Hepatocyte (in vitro differentiated cells): ENCODE measurements at places on chromosomes 7 and 10.

DNA sequence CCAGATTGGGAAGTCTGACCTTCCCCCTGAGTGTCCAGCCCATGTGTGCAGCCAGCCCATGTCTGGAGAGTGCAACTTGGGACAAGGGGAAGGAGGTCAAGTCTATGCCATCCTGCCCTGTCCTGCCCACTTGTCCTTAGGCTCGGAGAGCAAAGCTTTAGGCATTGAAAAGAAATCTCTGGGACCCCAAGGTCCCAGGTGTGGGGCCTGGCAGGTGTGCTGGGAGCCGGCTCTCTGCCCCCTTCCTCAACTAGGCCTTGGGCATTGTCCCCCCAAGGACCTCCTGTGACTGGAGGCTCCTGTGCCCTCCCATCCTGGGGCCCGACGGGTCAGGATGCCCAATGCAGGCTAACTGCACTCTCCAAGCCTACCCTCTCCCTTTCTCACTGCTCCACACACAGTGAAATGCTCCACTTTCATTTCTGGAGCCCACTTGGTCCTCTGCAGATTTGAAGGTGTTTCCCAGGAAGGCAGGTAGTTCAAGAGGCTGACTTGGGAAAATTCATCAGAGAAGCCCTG is 124.7 kb downstream of the PTPN20 start:
- peaks cover 4% of the 10 kb centered on the region for H3K4me1 ChIP-seq
- DNase-seq: no peak
- no peaks in the 10 kb centered on the region for H3K36me3 ChIP-seq
- H3K4me3 ChIP-seq: no peak overlapping the region
- no peak overlapping the region for H3K27ac ChIP-seq

GRCh38 chr7:40151504-40151903 is 16.7 kb downstream of the SUGCT start:
- no peaks in the 10 kb centered on the region for H3K27me3 ChIP-seq
- H3K36me3 ChIP-seq: no peaks in the 10 kb centered on the region
- DNase-seq: no peak
- H3K4me1 ChIP-seq: no peaks in the 10 kb centered on the region

- no peak overlapping the region for H3K4me3 ChIP-seq
- no peaks in the 10 kb centered on the region for H3K27me3 ChIP-seq
- no peak for DNase-seq
- H3K27ac ChIP-seq: no peak overlapping the region
Measured at GRCh38 chr10:108684431-108684830, 1238.9 kb downstream of the XPNPEP1 start.

DNA sequence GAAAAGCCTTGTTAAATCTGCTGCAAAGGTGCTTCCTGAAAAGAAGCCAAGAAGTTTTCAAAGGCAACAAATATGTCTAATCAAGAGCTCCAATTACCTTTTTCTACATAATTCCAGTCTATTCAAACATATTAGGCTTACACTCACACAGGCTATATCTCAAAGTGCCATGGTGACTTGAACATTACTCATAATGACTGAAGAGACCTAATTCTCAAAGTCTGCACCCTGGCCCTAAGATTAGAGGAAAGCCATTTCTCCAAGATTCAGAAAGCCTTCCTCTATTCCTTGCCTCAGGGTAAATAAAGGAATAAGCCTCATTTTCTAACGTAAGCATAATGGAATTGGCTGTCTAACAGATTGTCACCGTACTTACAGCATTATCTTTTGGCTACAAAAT is 78.3 kb upstream of the THSD7A start:
- no peak overlapping the region for H3K27ac ChIP-seq
- no peaks in the 10 kb centered on the region for H3K27me3 ChIP-seq
- DNase-seq: no peak
- no peak overlapping the region for H3K4me3 ChIP-seq
- no peaks in the 10 kb centered on the region for H3K4me1 ChIP-seq
- no peaks in the 10 kb centered on the region for H3K36me3 ChIP-seq

DNA sequence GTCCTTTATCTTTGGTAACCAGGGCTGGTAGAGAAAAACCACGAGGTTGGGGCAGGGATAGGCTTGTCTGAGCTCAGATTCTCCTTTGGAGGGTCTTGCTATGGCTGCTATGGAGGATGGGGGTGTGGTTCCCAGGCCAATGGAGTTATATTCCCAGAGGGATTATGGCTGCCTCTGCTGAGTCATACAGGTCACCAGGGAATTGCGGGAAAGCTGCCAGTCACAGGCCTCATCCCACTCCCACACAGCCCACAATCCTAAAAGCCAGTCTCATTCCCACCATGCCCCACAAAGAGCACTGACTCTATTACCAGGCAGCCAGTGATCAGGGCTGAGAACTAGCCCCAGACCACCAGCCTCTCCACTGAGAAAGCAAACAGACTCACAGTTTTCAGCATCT is 316.6 kb upstream of the TMEM229A start:
- H3K36me3 ChIP-seq: no peaks in the 10 kb centered on the region
- H3K27ac ChIP-seq: no peak overlapping the region
- no peak overlapping the region for H3K4me3 ChIP-seq
- H3K27me3 ChIP-seq: no peaks in the 10 kb centered on the region
- no peak for DNase-seq

DNA sequence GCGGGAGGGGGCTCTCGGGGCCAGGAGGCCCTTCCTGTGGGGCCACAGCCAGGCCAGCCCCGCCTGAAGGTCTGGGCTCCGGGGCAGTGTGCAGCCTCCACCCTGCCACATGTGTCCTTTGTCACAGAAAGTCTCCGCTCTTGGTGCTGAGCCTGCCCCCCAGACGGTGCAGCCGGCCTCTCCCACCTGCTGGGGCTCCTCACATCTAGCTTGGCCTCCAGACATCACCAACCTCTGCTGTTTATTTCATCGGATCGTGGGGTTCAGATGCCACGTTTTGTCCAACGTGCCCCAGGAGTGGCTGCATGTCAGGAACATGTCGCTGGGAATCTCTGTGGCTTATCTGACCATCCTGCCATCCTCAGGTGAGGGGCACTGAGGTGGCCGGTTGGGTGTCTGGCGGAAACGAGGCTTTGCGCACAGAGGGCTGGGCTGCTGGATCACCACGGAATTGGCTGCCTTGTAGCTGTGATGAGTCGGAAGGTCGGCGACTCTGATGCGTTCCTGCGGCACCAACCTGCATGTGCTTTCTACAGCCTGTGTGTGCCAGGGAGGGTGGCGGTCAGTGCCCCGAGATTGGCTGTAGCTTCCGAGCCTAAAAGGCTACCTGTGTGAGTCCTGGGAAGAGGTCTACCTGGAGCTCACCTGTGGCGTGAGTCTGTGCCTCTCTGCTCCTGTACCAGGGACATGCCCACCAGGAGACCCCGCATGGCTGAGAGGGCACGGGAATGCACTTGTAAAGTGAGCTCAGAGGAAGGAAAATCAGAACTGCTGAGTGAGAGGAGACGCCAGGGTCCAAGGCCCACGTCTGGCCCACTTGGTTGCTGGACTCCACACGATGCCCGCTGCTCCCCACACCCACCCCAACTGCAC is 316.4 kb downstream of the DNAJB6 start:
- H3K27me3 ChIP-seq: no peaks in the 10 kb centered on the region
- no peaks in the 10 kb centered on the region for H3K4me1 ChIP-seq
- H3K27ac ChIP-seq: no peak overlapping the region
- no peak for DNase-seq
- H3K4me3 ChIP-seq: no peak overlapping the region
- H3K36me3 ChIP-seq: no peaks in the 10 kb centered on the region
